ENCODE measurements at places on chromosomes 7 and 10.

- DNase-seq, result no peak
Observed at GRCh38 chr10:100736809-100737354, 8.5 kb upstream of the PAX2 start.

DNA sequence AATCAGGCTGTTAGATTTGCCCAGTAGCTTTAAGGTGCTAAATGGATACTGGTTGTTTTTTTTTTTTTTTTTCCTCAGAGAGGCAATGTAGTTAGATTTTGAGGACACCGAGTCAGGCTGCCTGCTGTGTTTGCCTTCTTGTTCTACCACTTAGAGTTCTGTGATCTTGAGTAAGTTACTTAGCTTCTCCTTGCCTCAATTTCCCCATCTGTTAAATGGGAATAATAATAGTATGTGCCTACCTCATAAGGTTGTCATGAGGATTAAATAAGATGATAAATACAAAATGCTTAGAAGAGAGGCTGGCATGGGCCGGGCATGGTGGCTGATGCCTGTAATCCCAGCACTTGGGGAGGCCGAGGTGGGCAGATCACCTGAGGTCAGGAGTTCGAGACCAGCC is 14.6 kb downstream of the MORN4 start:
- no peak for DNase-seq

GRCh38 chr10:27646194-27646593 is 99.4 kb downstream of the MKX start:
- DNase-seq, result no peak

- no peak for DNase-seq
Observed at GRCh38 chr7:102897856-102898531, 14.8 kb upstream of the LRRC17 start.

GRCh38 chr10:14009371-14010100 is 321.2 kb downstream of the FRMD4A start:
- no peak for DNase-seq

DNA sequence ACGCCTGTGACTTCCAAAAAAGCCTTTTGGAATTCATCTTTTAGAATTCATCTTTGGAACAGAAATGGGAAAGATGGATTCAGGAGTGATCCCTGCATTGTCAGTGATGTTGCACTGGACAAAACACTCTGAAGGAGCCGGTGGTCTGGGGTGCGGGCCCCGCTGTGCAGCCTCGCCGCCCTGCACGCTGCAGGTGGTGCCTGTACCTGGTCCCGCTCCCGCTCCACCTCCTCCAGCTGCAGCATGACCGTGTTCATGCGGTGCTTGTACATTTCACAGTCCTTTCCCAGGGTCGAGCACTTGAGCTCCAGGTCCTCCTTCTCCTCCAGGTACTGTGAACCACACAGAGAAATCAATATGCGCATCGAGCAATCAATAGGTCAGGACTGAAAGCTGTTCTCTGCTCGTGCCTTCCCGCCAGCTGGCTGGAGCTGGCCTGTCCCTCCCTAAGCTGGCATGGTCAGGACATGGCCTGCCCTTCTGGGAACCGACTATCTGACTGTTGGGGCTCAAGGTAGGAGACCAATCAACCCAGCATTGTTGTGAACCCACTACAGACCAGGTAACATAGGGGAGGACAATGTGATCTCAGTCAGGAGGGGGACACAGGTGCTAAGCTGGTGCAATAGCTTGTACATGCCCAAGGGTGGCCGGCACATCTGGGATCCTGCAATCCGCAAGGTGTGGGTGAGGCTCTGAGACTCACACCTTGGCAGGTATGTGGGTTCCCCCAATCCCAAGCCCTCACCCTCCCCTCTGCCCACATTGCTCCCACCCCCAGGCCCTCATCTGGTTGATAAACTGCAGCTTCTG is 93.8 kb upstream of the GNA12 start:
- no peak for DNase-seq

GRCh38 chr10:101839416-101840063 is 4.1 kb downstream of the KCNIP2 start:
- DNase-seq, result no peak

GRCh38 chr10:128896116-128896795 is 570.8 kb upstream of the MGMT start:
- no peak for DNase-seq

- no peak for DNase-seq
Observed at GRCh38 chr7:103348452-103348851, 1.0 kb downstream of the PSMC2 start.

GRCh38 chr7:68689087-68689433 is 909.2 kb upstream of the AUTS2 start:
- DNase-seq, result no peak

DNA sequence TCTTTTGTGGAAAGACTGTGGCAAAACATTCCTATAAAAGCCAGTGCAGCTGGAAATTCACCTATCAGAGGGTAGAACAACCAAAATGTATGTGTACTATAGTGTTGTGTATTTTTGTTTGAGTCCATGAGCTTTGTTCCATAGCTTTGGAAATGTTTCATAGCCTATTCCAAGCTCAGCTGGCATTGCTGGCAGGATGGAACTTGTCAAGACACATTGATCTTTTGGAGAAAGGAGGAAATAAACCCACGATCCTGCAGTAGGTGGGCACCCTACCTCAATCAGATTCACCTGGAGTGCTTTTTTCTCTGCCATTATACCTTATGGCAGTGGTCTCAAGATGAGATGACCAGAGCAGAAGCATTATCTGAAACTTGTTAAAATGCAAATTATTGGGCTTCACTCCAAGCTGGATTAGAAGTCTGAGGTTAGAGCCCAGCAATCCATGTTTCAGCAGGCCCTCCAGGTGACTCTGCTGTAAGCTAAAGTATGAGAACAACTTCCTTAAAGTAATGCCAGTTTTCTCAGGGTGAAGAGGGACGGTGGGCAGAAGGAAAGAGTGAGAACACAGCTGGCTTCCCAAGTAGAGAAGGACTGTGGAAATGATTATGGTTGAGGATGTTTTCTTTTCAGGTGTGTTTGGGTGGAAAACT is 30.3 kb upstream of the CDK1 start:
- no peak for DNase-seq

GRCh38 chr7:108368466-108368865 is 87.8 kb downstream of the NRCAM start:
- DNase-seq, result no peak

DNA sequence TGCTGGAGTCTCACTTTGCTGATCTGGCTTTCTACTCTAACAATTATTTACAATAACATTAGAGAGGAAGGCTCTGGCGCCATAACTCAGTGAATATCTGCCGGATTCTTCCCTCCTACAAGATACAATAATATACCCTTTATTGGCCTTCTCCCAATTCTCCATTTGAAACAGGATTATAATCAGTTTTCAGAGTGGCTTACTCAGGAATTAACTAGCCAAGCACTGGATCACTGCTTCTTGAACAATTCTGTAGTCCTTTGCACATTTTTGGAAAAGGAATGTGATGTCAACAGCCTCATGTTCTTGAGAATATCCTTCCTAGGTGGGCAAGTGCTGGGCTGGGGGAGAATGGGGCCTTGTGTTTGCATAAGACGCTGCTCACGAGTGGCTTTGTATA is 125.9 kb downstream of the HIPK2 start:
- no peak for DNase-seq

GRCh38 chr7:156209087-156209486 is 396.8 kb upstream of the SHH start:
- DNase-seq, result no peak

DNA sequence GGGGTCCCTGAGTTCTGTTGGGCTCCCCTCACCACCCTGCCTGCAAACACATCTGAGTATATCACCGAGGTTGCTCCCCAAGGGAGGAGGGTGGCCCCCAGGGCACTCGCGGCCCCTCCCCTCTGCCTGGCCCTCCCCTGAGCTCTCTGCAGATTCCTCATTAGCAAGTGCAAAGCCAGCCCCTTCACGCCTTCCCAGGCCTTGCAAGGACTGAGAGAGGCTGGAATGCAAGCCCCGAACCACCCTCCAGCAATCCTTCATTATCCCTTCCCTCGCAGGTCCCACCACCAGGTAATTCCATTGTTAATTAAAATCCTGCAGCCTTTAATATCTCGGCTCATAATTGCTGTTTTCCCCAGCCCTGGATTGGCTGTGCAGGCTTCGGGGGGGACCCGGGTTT is 35.3 kb upstream of the MYL10 start:
- no peak for DNase-seq

DNA sequence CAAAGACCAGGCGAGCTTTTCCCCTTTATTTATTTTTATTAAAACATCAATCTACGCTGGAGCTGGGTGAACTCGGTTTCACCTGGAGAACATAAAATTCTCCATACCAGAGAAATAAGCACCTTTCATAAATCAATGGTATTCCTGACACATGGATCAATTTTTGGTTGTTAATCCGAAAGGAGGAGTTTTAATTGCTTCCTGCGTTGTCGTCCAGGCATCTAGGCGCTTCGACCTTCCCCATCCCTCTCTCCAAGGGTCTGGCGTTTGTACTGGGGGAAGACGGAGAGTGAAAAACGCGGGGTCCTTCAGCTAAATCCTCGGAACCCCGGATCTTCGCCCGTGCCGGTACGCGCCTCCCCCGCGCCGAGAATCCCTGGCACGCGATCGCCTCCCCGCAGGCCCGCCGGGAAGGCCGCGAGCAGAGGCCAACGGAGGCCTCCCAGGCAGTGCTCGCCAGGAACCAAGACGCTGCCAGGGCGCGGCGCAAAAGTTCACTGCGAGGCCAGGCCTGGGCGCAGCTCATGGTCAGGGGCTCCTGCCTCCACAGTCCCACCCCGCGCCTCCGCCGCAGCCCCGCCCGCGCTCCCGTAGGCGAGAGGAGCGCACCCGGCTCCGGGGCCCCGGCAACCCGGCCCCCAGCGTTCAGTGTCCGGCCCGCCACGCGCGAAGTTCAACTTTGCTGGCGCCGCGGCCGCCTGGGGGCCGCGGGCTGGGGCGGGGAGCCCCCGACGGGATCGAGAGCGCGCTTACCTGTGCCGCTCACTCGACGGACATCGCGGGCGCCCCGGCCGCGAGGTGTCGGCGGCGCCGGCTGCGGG is 8.3 kb upstream of the EBF3 start:
- DNase-seq, result no peak

- no peak for DNase-seq
Observed at GRCh38 chr10:93039721-93040120, 20.9 kb upstream of the CYP26C1 start.

DNA sequence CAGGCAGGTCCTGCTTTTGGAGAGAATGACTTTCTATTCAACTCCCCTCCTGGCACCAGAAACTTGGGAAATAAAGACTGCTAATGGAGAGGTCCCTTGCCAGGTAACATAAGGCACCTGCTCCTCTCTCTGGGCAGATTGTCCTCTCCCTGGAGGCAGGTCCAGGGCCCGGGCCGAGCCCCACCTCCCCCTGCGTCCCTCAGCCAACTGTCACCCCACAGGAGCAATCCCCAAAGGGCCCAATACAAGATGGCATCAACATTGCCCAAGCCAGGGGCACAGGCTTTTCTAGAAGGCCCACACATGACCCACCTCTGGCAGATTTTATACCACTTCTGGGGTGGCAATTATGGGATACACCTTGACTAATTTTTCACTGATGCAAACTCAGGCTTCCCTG is 145.2 kb downstream of the HERPUD2 start:
- DNase-seq, result no peak

DNA sequence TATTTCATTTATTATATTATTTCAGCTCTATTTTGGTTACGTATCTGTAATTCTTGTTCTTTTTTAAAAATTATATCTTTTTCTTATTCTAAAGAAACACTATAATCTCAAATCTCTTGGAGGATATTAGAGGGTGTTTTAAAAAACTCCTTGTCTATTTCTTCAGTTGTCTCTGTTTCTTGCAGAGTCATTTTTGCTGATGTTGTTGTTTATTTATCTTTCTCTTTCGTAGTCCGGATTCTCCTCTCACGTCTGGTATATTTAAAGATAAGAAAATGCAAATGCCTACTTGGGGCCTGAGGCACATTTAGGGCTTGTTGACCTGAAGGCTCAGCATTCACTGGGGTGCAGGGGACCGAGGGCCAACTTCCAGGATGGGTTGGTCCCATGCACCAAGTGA is 181.2 kb upstream of the CTBP2 start:
- DNase-seq, result no peak

GRCh38 chr7:107951172-107951787 is 51.7 kb downstream of the LAMB1 start:
- no peak for DNase-seq

DNA sequence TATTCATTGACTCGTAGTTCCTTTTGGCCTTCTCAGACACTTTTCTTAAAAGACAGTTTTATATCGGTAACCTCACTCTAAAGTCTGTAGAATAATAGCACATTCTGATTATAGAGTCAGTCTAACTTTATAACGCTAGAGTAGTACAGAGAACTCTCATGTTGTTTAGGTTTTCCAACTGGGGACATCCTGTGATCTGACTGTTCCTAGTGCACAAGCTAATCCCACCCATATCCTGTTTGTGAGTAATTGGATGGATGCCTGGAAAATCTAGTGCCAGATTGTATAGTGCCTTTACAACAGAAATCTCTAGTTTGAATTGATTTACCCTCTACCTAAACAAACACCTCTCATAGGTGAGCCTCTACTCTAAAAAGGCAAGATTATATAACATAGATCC is 107.4 kb downstream of the ZEB1 start:
- DNase-seq, result no peak

DNA sequence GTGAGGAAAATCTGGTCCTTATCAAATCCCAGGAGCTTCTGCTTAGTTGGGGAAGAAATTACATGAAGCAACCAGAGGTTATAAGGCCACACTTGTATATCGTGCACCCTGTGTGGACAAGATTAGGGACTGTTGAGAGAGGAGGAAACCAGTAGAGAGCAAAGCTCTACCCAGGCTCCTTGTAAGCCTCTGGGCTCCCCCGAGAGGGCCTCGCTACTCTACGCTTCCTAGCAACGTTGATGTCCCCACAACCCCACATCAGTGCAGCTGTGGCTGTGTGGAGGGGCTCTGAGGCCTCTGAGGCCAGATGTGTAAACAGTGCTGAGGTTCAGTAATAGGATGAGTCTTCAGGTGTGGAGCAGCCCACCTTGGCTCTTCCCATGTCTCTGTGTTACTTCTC is 16.0 kb downstream of the HIF1AN start:
- DNase-seq, result no peak

- no peak for DNase-seq
Observed at GRCh38 chr7:12783421-12784095, 96.1 kb downstream of the ARL4A start.

DNA sequence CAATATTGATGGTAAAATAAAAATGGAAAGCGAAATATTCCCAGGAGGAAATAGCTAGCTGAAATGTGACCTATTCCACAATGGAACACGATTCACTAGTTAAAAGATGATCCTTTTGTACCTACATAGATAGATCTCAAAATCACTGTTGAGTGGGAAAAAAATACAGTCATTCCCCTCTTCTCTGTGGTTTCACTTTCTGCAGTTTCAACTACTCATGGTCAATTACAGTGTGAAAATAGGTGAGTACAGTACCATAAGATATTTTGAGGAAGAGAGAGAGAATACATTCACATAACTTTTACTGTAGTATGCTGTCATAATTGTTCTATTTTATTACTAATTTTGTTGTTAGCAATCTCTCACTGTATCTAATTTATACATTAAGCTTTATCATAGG is 56.0 kb upstream of the COL13A1 start:
- DNase-seq, result no peak

GRCh38 chr10:9781666-9782065 is 1236.0 kb upstream of the CELF2 start:
- no peak for DNase-seq

- DNase-seq, result no peak
Observed at GRCh38 chr7:129169171-129169671, 19.2 kb upstream of the SMO start.

GRCh38 chr10:93746844-93747284 is 10.9 kb upstream of the LGI1 start:
- no peak for DNase-seq

Measured in gastrocnemius medialis (tissue), 4 donors.